NCI-H1417 (cell line): ENCODE measurements at places on chromosomes 3 and 15.

DNA sequence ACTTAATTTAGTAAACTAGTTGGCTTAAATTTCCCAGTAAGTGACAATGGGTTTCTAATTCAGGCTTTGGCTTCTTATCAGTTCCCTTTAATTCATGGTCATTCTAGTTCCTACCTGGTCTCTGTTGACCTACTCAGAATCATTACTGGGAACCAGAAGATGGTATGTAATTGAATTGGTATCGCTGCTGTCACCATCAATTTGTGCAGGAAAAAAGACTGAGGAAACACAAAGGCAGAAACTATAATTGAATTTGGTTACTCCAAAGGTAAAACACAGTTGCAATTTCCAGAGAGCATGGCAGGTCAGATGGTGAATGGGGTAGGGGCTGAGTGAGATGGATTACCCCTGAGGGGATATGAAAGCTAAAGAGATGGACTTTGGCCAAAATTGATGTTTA, 226.5 kb upstream of the GAP43 start:
- DNase-seq = no peak

DNA sequence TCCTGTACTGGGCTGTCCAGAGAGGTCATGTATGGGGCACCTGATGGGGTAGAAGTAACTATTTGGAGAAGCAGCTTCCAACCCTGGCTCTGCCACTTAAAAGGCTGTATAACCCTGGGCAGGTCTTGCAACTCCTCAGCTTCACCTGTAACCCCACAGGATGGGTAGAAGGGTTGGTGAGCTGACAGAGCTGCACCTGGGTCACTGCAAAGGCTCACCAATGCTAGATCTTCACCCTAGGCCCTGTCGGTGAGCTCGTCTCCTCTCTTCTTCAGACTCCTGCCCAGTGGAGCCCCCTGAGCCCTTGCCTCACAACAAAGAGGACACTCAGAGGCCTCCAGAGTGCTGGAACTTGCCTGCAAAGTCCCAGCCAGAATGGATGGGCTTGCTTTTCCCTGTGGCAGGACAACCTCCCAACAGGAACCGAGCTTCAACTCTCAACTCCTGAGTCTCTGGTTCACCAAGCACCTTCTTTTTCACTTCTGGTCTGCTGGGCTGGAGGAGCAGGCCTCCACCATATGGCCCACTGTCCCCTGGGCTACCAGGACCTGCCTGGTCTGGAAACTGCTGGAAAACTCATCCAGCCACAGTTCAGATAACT, 45.9 kb downstream of the XXYLT1 start:
- no peak for DNase-seq

GRCh38 chr15:84400017-84400740, 164.6 kb downstream of the GOLGA6L4 start:
- no peak for DNase-seq

GRCh38 chr3:172709774-172710663, 848 bp downstream of the NCEH1 start:
- DNase-seq = peak; percentile 47
